Stimulated activated CD8-positive, alpha-beta memory T cell treated with anti-CD3 and anti-CD28 coated beads, Interleukin-7, amount 100 ng/mL, for 48 hours (primary cell): ENCODE measurements at places on chromosomes 6 and 20.

DNA sequence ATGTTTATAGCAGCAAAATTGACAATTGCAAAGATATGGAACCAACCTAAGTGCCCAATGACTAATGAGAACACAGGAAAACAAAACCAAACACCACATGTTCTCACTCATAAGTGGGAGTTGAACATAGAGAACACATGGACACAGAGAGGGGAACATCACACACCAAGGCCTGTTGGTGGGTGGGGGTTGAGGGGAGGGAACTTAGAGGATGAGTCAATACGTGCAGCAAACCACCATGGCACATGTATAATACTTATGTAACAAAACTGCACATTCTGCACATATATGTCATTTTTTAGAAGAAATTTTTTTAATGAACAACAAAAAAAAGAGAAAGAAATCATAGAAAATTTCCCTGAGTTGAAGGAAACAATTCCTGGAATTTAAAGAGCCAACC, 3.9 kb downstream of the EPM2A start:
- no peak for DNase-seq

DNA sequence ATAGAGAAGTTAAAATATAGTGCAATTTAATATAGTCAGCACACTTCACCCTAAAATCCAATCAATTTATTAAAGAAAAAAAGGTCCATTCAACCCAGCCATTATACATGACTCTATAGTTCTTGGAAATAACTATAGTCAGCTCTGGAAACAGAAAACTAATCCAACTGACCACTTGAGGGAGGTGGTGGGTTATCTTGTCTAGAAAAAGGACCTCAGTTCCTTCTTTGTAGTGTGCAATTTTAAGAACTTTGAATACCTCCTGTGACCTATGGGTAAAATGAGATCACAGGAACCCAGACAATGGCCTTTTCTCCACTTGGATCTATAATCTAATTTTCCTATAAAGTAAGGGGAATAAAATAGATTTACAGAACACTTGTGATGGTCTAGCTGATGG, 163.6 kb upstream of the CENPW start:
- DNase-seq: no peak

DNA sequence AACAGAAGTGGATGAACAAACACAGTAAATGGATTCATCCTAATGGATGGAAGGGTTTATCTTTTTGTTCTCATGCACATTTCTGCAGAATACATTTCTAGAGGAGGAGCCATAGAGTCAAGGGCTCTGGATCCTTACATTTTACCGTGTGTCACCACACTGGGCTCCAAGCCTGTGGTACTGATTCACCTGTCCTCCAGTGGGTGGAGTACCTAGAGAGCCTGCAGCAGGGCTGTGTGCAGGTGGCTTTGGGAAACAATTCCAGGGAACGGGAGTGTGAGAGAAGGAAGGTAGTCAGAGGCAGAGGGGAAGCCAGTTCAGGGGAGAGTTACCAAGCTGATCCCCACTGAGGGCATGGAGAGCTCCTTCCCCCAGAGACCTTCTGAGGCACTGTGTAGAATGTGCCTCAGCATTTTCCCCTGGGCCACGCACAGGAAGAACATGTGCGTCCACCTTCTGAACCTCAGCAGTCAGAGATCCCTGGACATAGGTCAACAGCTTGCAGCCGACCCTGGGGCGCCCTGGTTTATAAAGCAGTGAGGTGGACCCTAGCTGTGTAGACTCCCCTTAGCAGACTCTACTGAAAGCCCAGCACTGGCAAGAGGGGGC, 85.3 kb upstream of the SLC22A23 start:
- no peak for DNase-seq

DNA sequence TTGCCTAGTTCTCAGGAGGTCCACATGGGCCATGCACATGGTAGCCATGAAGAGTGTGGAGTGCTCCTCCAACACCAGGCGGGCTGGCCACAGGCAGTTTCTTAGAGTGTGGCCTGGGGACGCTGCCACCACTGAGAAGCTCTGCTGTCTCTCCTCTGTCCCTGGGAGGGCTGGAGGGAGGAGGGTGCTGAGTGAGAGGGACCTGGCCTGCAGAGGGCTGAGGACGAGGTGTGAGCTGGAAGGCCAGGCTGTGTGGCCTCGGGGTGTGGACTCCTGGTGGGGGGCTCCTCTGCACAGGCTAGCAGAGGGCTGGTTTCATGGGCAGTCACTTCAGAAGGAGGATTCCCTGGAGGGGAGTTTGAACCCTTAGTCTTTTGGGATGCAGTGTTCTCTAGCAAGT, 39.7 kb downstream of the SYNJ2 start:
- DNase-seq: no peak

DNA sequence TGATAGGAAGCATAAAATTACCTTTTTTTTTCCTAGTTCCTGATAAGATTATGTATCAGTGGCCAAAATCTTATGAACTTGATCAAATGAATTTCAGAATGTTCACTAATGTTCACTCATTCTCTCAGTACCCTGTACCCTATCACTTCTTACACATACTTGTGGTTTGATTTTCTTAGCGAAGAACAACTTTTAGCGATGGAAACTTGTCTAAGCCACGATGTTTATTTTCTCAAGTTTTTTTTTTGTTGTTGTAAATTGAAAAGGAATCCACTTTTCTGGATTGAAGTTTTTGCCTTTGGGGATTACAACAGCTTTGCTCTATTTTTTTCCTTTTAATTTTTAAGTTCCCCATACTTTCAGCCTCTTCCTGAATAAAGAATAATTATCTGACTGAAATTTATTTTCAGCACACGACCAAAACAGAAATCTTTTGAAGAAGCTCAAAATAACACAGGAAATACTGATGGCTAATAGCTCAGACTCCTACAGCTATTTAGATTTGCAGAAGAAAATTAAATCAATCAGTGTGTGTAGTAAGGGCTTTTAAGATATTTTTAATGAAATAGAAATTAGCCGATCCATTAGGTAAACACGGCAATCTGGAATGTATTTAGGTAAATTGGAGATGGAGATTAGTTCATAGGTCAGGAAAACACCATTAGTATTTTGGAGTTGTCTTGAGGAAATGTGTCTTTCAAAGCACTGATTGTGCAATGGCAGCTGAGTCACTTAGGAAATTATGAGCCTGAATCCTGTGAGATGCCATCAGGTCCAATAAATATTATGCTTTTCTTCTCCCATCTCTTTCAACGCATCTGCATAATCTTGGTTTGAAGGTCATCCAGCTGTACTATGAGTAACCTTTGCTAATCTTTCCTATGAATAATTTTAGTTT, 217.5 kb downstream of the GJA1 start:
- DNase-seq: no peak

- no peak for DNase-seq
Measured at GRCh38 chr20:50298554-50299324, 108.1 kb downstream of the CEBPB start.

DNA sequence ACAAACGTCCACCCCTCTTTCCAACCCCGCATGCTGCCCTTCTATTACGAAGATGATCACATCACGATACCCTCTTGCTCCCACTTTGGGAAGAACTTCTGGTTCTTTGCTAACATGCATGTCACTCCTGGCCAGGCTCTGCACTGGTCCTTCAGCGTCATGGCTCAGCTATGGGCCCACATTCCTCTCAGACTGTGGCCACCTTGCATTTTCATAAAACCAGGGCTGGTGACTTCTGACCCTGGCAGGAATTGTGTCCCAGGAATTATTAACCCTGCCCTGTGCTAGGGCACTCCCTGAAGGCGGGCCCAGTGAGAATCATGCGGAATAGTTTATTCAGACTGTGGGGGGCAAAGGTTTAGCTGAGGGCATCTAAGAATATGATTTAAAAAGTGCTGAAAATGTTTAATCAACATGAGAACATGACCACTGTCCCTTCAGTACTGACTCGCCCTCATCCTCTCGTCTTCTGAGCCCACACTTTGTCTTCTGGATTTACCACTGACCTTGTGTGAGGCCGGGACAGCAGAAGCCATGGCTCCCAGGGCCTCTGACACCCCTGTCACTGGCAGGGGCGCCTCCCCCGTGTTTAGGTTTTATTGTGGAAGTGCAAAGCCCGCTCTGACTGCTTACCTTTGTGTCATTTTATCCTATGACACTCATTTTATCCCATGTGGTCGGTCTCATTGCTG, 38.1 kb upstream of the THBS2 start:
- no peak for DNase-seq

DNA sequence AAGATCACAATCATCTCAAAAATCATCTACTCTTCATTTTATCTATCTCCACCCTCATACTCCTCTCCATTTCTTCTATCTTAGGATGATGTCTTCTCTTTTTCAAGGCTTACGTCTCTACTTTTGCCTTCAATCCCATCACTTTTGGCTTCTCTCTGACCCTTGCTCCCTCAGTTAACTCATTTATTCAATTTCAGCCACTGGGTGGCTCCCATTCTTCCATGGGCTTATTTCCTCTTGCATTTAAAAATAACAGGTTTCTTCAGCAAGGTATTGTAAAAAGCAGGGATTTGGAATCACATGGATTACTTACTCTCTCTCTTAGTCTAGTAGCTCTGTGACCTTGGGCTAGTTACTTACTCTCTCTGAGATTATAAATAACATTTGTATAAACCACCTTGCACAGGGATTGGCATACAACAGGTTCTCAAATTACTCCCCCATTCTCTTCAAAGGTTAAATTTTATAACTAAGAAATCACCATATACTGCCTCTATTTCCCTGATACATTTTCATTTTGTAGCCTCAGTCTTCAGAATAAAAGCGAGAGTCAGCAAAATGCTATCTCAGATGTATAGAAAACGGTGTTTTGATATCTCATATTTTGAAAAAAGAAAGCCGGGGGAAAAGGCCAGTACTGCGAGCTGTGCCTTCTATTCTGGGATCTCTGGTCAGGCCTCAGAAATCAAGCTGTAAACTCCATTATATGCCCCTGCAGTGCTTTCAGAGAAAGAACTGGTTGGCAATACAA, 5.5 kb downstream of the ZSCAN12 start:
- DNase-seq: no peak

GRCh38 chr20:63745424-63745805, 5.8 kb downstream of the SLC2A4RG start:
- no peak for DNase-seq

- no peak for DNase-seq
Measured at GRCh38 chr20:57594092-57594951, 25.9 kb downstream of the ZBP1 start.

GRCh38 chr6:33205191-33206026, 954 bp downstream of the HSD17B8 start:
- DNase-seq: peak; percentile 70

- DNase-seq: no peak
Measured at GRCh38 chr6:96184798-96185197, 169.0 kb downstream of the FUT9 start.

GRCh38 chr6:37653933-37654565, 43.6 kb downstream of the MDGA1 start:
- DNase-seq: peak; percentile 20

DNA sequence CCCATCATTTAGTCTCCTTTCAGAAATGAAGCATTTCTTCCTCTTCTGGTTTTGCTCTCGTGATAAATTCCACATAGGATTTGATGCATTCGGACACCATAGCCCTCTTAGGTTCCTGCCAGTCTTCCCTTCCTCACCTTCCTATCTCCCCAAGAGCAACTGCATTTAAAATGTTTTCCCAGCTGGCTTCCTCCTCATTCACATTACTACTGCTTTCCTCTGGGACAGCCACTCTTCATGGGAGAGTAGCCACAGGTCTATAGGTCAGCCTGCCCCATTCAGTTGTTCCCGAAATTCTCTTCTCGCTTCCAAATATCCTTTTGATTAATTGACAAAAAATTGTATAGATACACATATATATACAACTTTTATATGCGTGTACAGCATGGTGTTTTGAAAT, 214.2 kb upstream of the PDE10A start:
- DNase-seq: no peak

GRCh38 chr6:123849406-123849805, 45.7 kb downstream of the NKAIN2 start:
- DNase-seq: no peak
